Calu3 (cell line): ENCODE measurements at places on chromosomes 4 and X. TPM values are rescaled to one million over a fixed set of nuclear protein-coding genes. Genes with fewer than 3 reads are reported as not detected.

DNA sequence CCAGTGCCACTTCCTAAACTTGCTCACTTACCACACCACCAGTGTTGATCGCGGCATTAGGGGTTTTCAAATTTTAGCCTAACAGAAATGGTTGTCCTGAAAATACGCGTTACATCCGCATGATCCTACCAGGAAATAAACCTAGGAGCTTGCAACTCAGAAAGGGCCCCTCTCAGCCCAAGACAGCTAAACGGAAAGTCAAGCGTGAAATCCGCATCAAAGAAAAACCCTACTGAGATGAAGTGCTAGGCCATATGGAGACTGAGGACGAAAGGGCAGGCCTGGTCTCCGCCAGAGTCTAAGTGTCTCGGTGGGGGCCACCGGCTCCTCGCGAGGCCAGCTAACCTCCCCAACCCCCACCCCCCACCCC is 626 bp downstream of the YTHDC1 start:
- peak overlapping the region; percentile 98 for H3K4me3 ChIP-seq
- H3K36me3 ChIP-seq: peaks cover 31% of the 10 kb centered on the region
- no peaks in the 10 kb centered on the region for H3K27me3 ChIP-seq
- peak; percentile 11 for DNase-seq
- H3K27ac ChIP-seq: peak overlapping the region; percentile 94

IL2 gene
- not detected in 2 replicates for total RNA-seq

DNA sequence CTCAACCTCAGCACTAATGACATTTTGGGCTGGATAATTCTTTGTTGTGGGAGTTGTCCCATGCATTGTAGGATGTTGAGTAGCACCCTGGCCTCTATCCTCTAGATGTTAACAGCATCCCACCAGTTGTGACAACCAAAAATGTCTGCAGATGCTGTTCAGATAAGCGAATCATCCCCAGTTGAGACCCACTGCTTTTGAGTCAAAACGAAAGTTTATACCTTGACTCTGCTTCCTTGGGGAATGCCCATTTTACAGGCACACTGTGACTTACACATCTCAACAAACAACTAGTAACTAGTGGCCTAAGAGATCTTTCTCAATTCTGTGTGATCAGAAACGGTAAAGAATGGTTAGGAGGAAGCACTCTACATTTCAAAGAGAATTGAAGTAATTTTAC is 37.0 kb downstream of the SEPSECS start:
- no peak overlapping the region for H3K27ac ChIP-seq
- no peak overlapping the region for H3K4me3 ChIP-seq
- no peaks in the 10 kb centered on the region for H3K27me3 ChIP-seq

DNA sequence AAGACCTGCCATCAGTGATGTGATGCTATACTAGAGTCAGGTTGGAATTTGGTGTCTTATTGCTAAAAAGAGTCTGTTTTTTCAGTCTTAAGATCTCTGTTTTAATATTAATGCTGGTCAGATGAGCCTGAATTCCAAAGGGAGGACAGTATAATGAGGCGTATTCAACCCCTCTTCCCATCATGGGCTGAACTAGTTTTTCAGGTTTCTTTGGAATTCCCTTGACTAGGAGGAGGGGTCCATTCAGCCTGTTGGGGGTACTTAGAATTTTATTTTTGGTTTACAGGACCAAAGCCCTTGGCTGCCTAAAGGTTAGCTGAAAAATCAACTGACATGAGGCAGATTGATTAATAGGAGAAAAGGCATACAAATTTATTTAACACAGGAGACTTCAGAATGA is 24.1 kb upstream of the PI4K2B start:
- no peaks in the 10 kb centered on the region for H3K36me3 ChIP-seq
- H3K4me1 ChIP-seq: no peaks in the 10 kb centered on the region
- H3K27ac ChIP-seq: no peak overlapping the region
- no peaks in the 10 kb centered on the region for H3K27me3 ChIP-seq
